ENCODE measurements at places on chromosomes 7 and 10. TPM values are rescaled to one million over a fixed set of nuclear protein-coding genes. Genes with fewer than 3 reads are reported as not detected.

The CLDN4 gene
- total RNA-seq, result 0.21 TPM

The OSBPL3 gene
- total RNA-seq, result 0.96 TPM

The UBE2D1 gene
- total RNA-seq, result 4.2 TPM

The NPFFR1 gene
- total RNA-seq, result not detected

The ARHGEF35 gene
- 0.75 TPM for total RNA-seq

The BHLHA15 gene
- total RNA-seq, result not detected

The DLX5 gene
- total RNA-seq, result not detected

The RSPH10B2 gene
- total RNA-seq, result not detected

The INTS15 gene
- 15.2 TPM for total RNA-seq

The NYAP1 gene
- 0.96 TPM for total RNA-seq

The ZNF736 gene
- total RNA-seq, result 6.0 TPM

The GJC3 gene
- not detected for total RNA-seq

The SPOCK2 gene
- 9.7 TPM for total RNA-seq

The MYH16 gene
- total RNA-seq, result not detected

The ANKRD26 gene
- total RNA-seq, result 2.4 TPM

The RFC2 gene
- total RNA-seq, result 37.7 TPM
